ENCODE measurements at places on chromosomes 12 and 14.

DNA sequence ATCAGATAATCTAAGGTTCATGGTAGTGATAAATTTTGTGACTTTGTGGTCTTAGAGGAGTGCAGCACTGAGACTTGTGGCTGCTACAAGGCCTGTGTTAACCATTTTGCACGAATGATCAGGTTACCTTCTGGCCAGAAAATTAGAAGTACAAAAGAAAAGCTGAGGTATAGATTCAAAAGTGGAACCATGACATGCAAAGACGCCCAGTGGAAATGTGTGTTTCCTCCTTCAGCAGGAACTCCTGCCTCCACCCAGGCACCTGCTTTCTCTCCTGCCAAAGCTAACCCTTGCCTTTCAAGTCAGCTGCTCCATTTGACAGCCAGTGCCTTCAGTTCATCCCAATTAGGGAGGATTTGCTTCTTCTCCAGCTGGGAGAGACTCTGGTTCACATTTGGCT lies 10.1 kb downstream of the PDE6H start:
- DNase-seq = no peak

GRCh38 chr12:5433081-5433844 lies 1.4 kb downstream of the NTF3 start:
- DNase-seq = no peak

- DNase-seq = no peak
Observed at GRCh38 chr14:29016050-29016900, 249.7 kb downstream of the FOXG1 start.

GRCh38 chr12:124610021-124610612 lies 42.7 kb upstream of the NCOR2 start:
- no peak for DNase-seq

DNA sequence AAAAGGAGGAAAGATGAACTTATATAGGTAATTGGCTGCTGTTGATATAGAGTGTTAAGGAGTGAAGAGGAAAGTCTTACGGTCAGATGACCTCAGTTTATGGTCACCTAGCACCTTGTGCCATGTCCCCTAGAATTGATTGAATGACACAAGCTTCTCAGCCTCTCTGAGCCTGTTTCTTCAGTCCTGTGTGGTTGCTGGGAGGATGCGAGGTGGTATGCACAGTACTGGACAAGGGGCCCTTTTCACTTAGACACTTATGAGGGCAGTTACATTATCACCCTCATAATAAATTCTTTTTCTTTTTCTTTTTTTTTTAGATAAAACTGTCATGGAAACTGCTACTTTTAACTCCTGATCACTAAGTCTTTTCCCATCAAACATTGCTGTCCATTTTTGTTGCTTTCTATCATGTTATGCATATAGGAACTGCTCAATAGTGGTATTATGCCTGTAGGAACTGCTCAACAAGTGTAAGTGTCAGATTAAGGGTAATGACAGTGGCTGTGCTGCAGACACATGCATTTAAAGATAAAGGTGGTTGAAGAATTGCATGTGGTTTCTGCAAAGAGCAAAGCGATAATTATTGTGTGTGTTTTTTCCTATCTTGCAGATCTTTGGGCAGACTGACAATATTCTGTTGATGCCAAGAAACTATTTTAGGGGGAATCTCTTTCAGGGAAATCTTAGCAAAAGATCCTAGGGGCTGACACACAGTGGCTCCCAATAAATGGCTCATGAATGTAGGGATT lies 11.6 kb downstream of the ANO6 start:
- no peak for DNase-seq

DNA sequence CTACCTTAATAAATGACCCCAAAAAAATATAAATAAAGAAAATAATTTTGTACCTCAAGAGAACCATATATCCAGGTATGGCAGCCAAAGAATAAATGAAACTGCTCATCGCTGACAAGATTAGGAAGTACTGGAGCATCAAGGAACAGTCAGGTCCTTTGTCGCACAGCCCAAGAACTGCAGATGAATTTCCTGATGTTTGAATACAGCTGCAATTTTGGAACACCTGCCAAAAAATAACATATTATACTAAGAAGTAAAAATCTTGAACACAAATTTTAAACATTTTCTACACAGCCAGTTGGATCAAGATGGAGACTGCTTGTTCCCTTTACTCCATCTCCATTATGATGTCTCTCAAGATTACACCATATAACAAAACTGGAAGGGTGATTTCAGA lies 42.6 kb downstream of the SLCO1A2 start:
- no peak for DNase-seq

GRCh38 chr12:63163541-63163940 lies 12.5 kb upstream of the AVPR1A start:
- no peak for DNase-seq

- DNase-seq = peak; percentile 46
Observed at GRCh38 chr14:86777963-86778602, 1214.9 kb downstream of the GALC start.

DNA sequence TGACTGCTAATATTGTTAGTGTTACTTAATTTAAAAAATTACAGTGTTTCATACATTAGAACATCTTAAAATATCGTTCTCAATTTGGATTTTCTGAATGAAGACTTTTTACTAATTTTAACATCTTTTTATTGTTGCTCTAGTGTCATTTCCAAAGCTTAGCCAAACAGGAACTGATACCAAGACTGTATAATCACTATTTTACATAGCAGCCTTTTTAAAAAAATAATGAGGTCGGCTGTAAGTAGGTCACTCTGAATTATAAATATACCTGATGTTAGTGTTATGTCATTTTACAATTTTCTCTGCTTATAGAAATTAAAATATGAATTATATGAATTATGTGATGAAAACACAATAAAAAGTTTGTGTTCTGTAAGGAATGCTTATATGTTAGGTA lies 321.5 kb downstream of the TMEM117 start:
- no peak for DNase-seq

GRCh38 chr12:65638324-65638723 lies 186.0 kb upstream of the HMGA2 start:
- DNase-seq = no peak

- no peak for DNase-seq
Observed at GRCh38 chr14:104512061-104512460, 67.5 kb upstream of the C14orf180 start.

DNA sequence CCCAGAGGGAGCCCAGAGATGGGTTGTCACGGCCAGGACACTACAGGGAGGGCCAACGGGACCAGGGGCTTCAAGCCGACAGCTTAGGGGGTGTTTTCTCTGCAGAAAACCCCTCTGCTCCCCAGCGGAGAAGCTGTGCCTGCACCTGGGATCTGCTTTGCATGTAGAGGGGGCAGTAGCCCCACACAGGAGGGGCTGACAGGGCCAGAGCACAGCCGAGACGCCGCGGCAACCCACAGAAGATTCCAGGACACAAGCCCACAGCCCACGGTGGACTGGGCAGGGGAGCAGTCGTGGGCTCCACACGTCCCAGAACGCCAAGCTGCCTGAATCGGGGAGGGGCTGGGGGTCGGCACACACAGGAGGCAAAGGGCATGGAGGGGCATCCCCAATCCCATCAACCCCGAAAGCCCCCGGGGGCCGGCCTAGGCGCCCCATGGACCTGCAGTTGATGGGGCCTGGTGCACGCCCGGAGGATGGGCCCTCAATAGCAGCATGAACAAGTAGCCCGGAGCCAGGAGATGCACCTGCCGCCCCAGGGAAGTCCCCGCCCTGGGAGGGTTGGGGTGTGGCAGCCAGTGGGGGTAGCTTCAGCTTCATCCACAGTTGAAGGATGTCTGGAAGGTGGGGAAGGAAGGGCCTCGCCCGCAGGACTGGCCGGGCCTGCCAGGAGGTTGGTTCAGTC lies 30.5 kb upstream of the TMEM179 start:
- no peak for DNase-seq

DNA sequence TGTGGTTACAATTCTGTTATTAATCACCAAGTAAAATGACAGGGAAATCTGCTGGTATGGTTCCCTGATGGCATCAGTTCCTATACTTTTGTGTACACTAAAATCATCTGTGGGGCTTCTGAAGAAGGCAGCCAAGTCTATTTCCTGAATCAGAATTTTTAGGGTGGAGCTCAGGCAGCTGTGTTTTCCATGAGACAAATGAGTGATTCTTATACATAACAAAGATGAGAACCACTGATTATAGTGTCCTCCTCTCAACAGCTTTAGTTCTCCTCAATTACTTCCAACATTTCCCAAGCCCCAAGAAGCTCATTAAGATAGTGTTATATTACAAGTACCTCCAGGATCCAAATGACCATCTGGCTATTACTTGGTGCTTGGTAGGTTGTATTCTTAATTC lies 64.5 kb upstream of the USP44 start:
- no peak for DNase-seq

DNA sequence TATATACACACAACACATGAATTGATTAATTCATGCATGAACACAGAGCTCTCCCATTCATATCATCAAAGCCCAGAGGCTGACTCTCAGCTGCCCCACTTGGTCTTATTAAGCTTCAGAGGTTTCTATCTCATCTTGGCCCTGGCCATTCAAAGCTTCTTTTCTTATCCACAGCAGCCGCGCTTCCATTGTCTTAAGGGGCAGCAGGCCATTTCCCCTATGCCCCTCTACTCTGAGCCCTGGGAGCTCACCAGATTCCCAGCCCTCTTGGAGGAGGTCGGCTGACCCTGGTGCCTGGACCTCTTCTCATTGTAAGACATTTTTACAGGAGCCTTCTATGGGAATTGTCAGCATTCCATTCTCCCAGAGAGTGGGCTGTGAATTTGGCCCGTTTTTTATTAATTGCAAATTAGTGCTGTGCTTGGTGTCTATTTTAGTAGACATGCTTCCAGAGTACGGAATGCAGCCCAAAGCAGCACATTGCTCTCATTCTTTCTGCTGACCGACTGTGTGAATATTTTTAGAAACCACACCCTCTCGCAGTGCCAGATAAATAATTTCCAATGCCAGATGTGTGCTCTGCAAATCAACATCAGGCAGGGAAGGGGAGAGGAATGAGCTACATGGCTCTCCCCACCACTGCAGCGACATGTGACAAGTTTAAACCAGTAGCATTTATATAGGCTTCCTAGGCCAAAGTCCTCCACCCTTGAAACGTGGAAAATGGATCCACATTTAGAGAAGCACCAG lies 58.5 kb downstream of the NUAK1 start:
- no peak for DNase-seq

- no peak for DNase-seq
Observed at GRCh38 chr12:116552773-116553373, 6.3 kb upstream of the MAP1LC3B2 start.

DNA sequence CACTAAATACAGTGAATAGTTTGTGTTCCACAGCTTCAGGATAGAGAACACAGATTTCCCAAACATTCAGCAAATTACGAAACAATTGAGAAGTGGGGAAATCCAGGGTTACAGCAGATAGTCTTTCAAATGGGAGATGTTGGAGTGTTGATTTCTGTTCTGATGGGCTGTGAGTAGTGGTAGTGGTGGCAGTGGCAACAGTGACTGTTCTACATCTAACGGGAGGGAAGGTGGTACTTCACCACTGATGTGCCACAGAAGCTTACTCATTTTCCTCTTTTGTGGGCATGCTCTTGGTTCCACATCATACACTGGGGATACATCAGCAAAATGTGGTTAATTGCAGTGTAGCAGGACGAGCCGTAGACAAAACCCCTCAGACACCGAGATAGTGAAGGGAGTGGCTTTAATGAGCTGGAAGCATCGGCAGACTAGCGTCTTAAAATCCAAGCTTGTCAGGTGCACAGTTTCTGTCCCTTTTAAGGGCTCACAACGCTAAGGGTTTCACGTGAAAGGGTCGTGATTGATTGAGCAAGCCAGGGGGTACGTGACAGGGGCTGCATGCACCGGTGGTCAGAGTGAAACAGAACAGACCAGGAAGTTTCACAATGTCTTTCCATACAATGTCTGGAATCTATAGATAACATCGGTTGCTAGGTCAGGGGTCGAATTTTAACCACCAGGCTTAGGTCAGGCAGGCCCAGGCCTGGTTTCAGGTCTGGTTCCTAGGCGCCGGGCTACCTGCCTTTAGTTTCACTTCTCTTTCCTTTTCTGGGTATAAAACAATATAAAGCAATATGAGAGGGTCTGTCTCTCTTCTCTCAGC lies 330.6 kb upstream of the FBXO33 start:
- no peak for DNase-seq

DNA sequence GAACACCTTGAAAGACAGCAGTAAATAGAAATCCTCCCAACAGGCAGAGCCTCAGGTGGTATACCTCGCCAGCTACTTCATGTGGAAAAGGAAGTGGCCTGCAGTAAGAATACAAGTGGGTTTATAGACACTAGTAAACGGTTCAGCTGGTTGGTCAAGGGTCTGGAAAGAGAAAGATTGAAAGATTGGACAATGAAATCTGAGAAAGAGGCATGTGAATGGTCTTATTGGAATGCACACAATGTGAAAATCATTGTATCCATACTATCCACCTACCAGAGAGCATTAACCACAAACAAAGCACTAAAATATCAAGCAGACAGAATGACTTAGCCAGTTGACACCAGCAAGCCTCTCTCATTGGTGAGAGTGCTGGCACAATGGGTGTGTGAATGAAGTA lies 98.2 kb downstream of the SSPN start:
- no peak for DNase-seq

DNA sequence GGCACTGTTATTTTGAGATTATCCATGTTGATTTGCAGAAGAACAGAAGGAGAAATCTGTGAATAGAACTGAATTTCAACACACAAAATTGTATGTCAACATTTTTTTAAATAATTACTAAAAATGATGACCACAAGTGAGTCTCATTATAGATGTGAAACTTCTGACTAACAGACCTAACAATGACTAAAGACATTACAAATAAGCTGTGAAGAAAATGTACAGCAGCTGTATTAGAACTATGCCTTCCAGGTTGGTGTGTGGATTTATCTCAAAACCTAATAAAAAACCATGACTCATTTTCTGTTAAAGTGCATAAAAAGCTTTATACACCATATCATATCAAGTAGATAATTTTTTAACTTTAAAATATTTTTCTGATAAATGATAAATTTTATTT lies 22.5 kb upstream of the FOXG1 start:
- DNase-seq = no peak

GRCh38 chr12:107310621-107311020 lies 217.3 kb upstream of the CRY1 start:
- no peak for DNase-seq

DNA sequence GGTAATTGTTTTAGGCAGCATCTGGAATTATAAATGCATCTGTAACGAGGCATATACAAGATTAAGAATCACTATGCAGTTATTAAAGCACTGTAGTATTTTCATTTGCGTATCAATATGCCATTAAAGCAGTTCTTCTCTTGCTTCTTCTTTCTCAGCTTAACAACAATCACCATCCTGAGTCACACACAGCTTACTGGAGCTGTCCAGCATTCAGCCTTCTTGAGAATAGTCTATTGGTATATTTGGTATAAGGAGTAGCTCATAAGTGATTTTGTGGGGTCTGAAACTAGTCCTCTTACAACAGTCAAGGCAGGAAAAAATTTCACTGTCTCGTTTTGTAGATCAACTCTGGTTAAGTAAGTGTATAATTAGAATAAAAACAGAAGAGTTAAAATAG lies 523.0 kb upstream of the FOXG1 start:
- DNase-seq = no peak

DNA sequence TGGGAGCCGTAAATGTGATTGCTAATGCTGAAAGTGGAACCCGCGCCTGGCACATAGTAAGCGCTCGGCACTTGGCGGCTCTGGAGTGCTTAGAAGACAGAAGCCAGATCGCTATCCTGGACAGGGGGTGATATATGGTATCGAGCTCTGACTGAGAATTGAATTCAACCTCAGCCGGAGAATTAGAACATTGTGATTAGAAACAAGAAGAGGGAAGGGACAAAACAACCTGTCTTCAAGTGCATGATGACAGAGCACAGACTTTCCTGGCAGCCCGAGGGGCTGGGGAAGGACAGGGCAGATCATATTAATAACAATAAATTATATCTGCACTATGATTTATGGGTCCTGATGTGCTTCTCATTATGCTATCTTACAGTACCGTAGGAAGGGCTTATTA lies 66.9 kb upstream of the TBX3 start:
- DNase-seq = no peak

- DNase-seq = no peak
Observed at GRCh38 chr12:81872400-81872799, 113.2 kb upstream of the PPFIA2 start.
